ENCODE measurements at places on chromosomes 12 and 14.

DNA sequence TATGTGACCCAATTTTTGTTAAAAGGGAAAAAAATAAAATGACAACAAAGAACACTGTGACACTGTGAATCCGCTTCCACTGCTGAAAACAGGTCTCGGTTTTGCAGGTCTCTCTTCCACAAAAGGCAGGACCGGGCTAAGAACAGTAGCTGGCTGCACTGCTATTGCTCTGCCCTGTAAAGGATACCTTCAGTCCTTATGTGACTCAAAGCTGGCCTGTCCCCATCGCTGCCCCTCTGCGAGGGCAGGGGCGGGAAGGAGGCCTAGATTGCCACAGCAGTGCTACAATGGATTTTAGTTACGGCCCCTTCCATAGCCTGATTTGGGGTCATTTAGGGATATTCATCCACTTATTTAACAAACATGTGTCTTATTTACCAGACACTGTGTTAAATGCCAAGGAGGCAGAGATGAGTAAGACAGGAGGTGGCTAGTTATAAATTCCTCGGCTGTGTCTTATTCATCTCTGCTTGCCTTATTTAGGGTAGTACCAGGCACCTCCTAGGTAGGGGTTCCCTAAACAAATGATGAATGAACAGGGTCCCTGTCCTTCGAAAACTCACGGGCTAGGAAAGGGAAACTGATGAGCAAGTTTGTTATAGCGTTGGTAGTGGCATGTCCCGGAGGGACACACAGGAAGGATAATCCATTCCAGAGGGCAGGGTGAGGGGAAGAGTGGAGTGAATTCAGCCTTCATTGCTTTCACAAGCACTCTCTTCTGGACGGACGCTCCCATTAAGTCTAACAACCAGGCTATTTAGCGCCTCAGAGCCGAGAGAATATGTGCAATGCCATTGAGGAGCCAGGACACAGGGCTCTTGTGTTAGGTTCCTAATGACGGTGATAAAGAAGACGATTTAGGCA, 73.3 kb downstream of the EID3 start:
- no peak for DNase-seq

DNA sequence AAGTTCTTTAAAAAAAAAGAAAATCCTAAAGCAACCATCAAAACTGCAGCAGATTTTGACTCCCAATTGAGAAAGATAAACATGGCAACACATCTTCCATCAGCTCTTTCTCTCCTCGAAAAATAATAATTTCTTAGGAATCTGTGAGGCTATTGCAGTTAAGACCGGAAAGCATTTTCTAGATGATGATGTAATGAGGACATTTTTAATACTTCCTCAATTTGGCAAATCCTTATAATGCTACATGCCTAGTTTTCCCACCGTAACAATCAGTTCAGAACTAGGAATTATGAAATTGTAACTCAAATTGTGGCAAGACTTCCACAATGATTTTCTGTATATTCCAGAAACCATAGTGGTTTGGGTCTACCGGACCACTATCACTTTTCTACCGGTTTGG, 180.9 kb upstream of the PDE3A start:
- no peak for DNase-seq

DNA sequence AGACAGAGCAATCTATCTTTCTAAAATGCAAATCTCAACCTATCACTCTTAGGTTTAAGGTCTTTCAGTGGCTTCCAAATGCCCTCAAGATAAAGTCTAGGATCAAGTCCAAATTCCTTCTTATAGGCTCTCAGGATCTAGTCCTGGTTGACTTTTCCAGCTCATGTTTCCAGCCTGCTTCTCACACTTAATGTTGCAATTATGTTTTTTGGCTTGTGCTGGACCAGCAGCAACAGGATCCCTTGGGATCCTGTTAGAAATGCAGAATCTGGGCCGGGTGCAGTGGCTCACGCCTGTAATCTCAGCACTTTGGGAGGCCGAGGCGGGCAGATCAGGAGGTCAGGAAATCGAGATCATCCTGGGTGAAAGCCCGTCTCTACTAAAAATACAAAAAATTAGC, 10.6 kb downstream of the GPR33 start:
- DNase-seq = no peak

DNA sequence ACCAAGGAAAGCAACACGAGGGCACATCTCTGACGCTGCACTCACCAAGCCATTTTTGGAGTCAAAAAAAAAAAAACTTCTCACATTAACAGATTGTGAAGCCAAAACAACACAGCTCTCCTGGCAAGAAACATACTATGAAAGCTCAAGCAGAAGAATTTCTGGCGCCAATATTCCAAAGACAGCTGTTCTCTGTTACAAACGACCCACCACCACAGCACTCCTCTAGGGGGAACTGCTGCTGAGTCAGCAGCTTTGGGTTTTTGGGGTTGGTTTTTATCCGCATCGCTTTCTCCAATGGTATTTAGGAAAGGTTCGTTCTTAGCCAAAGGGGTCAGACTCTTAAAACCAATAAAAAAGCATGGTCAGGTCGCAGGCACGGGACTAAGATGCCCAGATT, 379.4 kb downstream of the RPS29 start:
- DNase-seq = no peak

DNA sequence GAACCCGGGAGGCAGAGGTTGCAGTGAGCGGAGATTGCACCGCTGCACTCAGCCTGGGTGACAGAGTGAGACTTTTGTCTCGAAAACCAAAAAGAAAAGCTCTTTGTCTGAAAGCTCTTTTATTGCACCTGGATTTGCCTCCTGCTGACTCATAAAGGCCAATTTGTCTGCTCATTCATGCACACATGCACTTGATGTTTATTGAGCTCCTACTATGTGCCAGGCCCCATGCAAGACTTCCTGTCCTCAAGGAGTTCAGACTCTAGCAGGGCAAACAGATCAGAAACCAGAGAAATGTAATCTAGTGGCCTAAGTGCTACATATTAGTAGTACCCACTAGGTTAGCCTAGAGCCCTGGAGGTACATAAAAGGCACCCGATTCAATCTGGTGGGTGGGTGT, 16.3 kb upstream of the MLEC start:
- DNase-seq = no peak

DNA sequence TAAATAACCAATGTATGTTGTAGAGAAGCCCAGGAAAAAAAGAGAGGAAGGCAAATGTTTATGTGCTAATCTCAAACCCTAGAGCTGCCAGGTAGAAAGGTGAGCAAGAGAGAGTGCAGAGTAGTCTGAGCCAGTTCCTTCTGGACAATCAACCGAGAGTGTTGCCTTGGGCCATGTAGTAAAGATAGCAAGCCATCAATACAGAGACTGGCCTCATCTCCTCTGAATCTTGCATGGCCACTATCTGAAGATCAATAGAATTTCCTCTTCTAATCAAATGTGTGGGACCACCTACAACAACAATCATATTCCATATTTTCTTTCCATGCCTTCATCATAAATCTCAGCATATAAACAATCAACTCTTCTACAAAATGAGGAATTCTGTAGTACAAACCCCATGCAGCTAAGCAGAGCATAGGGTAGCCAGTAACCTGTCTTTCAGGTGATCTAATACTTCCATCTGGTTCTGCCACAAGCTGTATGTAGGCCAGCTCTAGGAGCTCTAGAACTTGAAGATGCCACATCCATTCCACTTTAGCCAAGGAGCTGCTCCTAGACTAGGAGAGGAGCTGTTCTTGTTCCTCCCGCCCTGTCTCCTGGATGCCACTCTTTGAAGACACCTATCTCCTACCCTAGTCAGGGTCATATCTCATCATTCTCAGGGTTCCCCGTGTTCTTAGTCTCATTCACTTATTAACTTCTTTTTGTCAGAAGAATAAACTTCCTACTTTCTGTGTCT, 75.8 kb upstream of the SLC38A4 start:
- no peak for DNase-seq

DNA sequence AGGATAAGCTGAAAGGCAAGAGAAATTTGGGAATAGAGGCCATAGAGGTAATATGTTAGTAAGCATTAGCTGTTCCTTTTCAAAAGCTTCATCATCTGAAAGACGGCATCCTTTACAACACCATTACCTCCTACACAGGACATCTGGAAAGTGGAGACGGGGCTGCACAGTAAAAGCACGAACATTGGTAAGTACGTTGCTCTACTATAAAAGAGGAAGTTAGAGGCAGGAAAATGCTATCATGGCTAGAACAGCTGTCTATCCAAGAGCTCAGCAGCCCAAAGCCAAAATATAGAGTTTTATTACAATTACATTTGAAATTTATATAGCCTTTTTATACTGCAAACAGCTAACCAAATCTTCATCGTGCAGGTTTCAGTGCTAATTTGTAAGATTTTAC, 172.3 kb upstream of the GRIP1 start:
- no peak for DNase-seq

GRCh38 chr12:10339053-10339840, 31.6 kb downstream of the KLRD1 start:
- no peak for DNase-seq

DNA sequence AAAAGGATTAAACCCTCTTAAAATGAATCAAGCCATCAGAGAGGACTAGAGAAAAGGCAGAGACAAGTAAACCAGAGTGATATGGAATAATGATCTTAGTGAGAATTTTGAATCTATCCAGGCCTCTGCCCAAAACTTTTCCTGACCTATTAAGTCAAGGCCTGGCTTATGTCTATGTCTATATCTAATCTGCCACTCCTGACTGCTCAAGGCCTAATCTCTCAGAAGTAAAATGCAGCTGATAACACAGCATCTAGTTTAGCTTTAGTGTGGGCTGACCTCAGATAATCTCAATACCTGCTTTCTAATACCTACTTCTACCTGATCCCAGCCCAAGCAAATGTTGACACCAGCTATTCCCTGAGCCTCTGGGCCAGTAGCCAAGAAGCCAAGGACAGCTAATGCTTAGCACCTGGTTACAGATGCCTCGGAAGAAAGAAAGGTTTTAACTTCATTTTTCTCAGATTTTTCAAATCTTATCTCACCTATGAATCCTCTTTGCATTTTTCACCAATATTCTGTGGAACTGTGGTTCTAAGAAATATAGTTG, 1472.5 kb upstream of the SEL1L start:
- no peak for DNase-seq

- no peak for DNase-seq
Observed at GRCh38 chr12:124298685-124299410, 4.0 kb downstream of the RFLNA start.

GRCh38 chr12:109892748-109893147, 7.3 kb upstream of the TCHP start:
- no peak for DNase-seq

GRCh38 chr12:29782285-29782870, 1.4 kb downstream of the TMTC1 start:
- peak; percentile 30 for DNase-seq

- no peak for DNase-seq
Observed at GRCh38 chr12:115700896-115701465, 576.5 kb downstream of the MED13L start.

DNA sequence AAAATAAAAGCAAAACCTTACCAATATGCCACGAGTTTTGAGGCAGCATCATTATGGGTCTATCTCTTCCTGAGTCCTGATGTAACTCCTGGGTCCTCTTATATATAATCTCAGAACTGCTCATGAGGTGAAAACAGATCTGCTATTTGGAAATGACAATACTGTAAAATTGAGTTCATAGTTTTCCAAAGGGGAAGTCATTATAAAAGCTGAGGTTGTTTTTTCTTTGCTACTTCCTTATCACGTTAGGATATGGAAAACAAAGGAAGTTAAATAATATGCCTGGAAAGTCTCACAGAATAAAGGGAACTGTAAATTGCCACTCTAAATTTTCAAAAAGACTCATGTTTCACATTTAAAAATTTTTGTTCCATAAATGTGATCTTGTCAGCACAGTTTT, at the start of gene CD163L1:
TSS of gene CD163L1 (minus strand) at position 78 of the 400 bp plus-strand sequence. CDS start at position 52, 26 bp downstream.
- DNase-seq = no peak

DNA sequence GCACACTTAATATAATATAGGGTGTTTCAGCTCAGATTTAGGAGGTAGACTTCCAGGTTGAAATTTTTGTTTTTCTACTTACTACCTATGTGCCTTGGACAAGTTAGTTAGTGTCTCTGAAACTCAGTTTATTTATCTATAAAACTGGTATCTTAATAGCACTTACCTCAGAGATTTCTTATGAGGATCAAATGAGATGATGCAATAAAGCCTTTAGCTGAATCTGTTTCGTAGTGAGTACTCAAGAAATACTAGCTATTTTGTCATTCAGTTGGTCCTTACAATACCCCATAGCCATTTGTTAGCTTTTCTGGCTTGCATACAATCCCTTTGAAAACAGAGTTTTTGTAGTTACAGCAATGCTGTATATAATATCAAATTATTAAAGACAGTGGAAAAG, 497.0 kb downstream of the NRXN3 start:
- DNase-seq = no peak

- DNase-seq = peak; percentile 29
Observed at GRCh38 chr12:67077617-67078016, 191.5 kb upstream of the CAND1 start.

- peak; percentile 80 for DNase-seq
Observed at GRCh38 chr12:96237465-96238077, 43.4 kb downstream of the ELK3 start.

- DNase-seq = no peak
Observed at GRCh38 chr12:55642669-55643068, 6.0 kb downstream of the OR10P1 start.

GRCh38 chr12:31906557-31907301, 52.5 kb upstream of the RESF1 start:
- DNase-seq = no peak

- no peak for DNase-seq
Observed at GRCh38 chr12:102765736-102766135, 151.3 kb downstream of the PAH start.

GRCh38 chr12:115598871-115599811, 678.4 kb downstream of the MED13L start:
- DNase-seq = peak; percentile 18

GRCh38 chr14:52961060-52961639, 10.3 kb upstream of the FERMT2 start:
- peak; percentile 57 for DNase-seq

DNA sequence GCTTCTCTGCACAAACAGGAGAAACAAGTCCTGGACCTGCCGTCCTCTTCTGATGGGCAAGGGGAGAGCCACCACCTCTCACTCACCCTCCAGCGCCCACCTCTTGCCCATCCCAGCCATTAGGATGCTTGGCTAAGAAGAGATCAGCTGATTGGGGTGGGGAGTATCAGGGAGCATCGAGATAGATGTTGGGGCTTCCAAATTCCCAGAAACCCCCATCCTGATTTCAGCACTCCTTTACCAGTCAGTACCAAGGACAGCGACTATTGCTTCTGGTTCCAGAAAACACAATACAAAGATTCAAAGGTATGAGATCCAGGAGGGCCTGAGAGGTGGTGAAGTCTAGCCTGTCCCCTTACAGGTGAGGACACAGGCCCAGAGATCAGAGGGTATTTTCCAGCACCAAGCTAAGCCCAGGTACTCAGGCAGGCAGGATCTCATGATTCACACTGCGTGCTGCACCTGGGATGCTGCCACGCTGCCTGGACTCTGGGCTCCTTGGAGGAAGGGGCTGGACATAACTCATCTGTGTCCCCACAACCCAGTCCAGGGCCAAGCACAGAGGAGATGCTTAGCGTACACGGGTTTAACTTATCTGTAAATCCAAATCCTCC, 76.6 kb downstream of the TUNAR start:
- no peak for DNase-seq

DNA sequence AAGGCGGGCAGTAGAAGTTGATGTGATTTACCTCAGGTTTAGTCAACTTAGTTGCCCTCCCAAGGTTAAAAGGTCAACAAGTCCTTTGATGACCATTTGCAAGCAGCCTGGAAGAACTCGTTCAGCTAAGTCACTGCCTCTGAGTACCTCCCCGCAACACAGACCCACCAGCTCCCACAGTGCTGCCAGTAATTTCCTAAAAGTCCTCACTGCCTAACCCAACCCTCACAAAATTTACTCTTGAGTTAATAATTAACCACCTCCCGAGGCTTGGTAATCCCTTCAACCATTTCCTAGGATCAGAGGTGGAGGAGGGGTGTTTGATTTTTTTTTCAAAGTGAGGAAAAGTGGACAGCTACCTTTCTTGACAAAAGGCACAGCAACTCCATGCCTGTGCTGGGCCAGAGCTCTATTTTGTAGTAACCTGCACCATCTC, 55.8 kb downstream of the MAP3K9 start:
- no peak for DNase-seq

Measured in AG08396 (cell line).